ENCODE measurements at places on chromosomes 11 and 22.
A peak's percentile ranks its signal among the peaks of the same experiment; 100 is the strongest.

DNA sequence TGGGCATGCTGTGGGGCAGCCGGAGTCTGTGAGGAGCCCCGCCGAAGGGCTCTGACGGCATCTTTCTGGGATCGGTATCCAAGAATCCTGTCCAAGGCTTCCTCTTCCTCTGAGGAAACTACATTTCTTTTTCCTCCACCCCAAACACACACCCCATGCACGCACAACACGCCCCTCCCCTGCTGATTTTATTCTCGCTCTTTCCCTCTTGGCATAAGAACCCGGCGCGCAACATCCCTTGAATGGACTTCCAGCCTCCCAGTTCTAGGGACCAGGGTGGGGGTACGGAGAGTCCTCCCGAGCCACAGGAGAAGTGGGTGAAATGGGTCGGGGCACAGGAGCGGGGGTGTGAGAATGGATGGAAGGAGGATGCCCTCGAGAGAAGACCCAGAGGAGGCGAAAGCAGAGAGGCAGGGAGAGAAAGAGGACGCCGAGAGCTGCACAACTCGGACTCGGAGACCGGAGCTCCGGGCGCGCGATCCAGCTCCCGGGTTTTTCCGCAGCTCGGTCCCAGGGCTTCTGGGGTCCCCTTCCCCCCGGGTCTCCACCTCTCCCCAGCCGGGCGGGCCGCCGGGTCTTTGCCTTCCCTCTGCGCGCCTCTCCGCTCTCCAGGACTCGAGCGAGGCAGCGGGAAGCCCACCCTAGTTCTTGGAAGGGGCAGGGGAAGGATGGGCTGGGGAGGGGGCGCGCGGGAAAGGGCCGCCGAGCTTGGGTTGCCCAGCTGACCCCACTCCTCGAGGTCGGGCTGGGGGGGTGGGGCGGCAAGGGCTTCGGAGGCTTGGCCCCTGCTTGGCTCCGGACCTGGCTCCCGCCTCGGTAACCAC is 1.5 kb upstream of the LARGE1 start:
- DNase-seq = no peak

DNA sequence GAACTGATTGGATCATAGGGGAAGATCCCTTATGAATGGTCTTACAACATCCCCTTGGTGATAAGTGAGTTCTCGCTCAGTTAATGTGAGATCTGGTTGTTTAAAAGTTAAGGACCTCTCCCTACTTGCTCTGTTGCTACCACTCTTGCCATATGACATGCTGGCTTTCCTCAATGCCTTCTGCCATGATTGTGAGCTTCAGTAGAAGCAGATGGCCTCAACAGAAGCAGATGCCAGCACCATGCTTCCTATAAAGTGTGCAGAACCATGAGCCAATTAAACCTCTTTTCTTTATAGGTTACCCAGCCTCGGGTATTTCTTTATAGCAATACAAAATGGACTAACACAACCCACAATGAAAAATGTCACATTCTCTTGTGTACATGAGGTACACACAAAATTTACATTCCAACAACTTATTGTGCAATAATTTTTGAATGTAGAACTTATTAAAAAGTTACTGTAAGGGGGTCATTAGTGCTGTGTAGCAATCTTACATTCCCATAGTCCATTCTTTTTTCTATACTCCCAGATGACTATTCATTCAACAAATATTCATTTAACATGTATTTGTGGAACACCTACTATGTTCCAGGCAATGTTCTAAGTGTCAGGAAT is 10.3 kb downstream of the CYP2R1 start:
- DNase-seq = no peak

DNA sequence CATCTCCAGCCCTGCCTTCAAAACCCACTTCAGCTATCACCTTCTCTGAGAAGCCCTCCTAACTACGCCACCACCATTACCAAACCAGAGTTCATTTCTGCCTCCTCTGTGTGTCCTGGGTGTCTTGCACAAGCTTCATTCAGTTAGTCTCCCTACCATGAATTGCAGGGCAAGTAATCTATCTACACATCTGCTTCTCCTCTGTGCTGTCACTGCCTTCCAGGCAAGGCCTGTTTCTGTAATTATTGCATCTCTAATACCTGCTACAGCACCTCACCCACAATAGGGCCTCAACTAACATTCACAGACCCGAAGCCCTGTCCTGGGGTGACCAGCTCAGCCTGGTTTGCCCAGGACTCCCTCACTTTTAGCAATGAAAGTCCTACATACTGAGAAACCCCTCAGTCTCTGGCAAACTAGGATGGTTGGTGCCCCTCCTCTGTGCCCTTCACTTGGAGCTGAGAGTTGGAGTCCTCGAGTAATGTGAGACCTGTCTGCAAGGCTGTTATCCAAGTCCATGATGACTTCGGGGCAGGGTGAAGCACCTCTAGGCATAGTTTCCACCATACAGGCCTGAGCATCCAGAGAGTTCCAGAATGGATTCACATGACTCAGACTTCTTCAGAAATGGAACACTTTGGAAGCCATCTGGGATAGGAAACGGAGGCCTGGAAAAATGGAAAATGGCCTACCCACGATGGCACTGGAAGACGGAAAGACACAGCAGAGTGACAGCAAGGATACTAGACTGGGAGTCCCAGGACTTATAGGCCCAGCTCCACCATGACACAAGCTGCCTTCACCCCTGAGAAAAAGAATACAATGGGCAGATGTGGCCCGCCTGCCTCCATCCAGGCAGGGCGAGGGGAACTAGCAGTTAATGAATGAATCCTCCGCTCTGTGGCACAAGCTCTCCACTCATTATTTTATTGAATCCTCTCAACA is 269.3 kb downstream of the BUD13 start:
- no peak for DNase-seq

- DNase-seq = no peak
These were observed 344.4 kb downstream of the CTTN start for GRCh38 chr11:70742553-70743291.

DNA sequence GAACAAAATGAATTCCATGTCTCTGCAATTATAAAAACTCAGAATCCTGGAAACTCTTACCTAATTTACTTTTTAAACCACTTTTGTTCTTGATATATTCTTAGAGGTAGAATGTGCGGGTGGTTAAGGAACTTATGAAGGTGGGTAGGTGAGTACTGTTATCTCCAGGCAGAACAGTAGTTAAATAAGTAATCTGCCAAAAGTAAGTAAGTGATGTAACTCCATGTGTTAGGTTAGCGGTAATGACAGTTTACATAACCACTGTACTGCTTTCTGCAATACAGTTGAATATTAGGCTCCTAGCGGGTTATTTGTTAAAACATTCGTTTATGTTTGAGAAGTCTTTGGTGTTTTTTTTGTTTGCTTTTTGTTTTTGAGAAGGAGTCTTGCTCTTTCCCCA is 7.1 kb downstream of the LARGE1 start:
- no peak for DNase-seq

GRCh38 chr22:27312966-27313855 is 488.3 kb downstream of the MN1 start:
- DNase-seq = no peak

DNA sequence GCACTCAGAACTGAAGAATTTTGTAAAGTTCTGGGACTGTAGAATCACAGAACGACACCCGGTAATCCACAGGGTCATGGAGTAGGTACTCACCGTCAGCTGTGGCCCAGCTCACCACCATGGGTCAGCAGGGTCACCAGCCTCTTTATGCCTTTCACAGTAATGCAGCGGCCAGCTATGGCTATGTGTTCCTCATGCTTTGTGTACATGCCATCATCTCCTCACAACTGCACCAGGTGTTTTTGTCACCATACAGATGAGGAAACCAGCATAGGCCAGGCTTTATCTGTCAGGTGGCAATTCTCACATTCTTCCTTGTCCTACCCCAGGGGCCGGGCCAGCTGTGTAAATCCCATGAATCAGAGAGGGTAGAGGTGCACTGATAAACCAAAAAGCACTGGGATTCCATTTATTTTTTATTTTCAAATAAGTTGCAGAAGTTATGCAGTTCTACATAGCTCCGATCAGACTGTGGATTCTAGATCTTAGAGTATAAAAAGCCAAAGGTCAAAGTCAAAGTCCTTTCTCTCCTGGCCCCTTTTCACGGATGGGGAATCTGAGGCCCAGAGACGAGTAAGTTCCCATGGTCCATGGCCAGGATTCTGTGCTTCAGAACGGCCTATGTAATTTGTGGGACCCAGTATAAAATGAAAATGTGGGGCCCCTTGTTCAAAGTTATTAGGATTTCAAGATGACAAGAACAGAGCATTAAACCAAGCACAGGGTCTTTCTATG is 17.5 kb downstream of the TSKU start:
- no peak for DNase-seq

DNA sequence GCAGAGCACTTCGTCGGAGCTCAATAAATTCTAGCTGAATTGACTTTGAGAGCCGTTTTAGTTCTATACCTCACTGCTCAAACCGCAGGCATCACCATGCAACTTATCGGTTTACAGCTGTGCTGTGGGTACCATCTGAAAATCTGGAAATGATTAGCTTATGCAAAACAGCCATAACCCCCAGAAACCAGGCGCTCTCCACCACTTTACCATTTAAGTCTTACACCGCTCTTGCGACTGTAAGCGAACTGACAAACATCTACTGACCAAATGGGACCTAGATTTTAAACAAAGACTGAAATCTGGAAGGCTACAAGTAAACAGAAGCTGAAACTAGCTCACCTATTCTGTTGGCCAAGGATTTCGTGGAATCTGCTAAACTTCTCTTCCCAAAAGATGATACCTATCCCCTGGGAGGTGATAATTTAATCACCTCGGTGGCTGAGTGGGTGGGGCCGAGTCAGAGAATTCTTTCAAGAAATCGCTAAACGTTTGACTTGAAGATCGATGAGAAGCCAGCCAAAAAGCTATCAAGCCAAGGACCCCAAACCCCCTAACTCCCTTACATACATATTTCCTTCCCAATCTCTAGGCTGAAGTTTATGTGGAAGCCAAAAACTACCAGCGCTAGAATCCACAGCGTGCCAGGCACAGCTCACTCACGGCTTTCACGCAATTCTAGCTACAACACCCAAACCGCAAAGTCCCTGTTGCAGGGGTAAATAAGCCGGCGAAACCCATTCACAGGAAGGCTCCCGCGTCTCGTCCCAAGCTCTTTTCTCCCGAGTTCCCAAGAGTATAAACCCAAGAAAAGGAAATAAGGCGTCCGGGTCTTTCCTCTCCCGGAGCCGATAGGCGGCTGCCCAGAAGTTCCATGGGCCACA is 644 bp downstream of the SPTY2D1 start:
- no peak for DNase-seq

DNA sequence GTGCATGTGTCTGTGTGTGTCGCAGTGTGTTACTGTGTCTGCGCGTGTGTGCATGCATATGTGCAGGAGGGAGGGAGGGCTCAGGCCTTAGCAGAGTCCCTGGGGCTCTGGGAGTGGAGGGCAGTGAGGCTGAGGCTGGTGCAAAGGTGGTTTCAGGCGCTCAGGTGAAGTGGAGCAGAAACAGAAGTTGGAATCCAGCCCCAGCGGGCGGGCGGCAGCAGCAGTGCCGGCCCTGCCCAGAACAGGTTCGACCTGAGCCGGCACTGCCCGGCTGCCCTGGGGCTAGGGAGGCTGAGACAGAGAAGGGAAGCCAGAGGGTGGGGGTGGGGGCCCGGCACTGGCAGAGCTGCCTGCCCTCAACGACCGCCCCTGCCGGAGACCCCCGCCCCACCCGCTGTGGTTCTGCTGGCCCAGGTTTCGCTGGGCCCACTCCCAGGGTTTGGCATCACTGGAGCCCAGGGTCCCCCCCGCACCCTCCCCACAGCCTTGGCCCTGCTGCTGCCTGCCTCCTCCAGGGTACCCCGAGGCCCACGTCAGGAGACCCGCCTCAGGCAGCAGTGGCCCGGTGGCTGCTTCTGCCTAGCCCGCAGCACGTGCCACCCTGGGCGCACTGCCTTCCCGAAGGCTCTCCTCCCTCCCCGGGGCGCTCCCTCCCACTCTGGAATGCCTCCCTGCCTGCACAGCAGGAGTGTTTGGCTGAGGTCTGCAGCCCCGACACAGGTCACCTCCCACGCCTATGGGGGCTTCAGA is 13.3 kb downstream of the ASCL2 start:
- DNase-seq = no peak

DNA sequence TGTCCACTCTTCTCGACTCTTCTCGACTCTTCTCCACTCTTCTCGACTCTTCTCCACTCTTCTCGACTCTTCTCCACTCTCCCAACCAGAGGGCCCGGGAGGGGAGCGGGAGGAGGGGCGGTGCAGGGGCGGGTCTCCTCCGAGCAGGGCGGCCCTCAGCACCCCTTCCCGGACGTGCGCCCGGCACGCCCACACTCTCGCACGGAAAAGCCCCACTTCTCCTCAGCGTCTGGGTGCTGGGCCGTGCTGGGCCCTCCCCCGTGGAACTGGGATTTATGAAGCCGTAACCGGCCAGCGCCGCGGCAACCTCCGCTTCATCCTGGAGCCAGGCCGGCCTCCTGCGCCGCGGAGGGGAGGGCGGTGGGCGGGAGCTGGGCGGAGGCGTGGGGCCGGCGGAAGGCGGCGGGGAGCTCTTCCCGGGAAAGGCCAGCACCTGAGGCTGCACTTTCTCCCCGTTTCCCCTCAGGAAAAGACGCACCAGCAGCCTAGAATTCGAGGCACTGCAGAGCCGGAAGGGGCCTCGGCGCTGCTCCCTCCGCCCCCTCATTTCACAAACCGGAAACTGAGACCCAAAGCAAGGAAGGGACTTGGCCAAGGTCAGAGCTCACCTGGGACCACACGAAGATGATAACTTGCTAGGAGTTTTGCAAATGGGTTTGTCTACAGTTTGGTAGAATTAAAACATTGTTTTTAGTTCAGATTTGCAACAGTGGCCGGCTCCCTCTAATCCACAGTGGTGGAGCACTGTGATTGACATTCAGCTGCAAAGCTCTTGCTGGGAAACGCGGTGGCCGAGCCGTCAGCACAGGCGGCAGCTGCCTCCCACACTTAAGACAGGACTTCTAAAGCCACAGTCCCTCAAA is 31.6 kb upstream of the JAM3 start:
- peak; percentile 33 for DNase-seq

GRCh38 chr11:84564180-84564866 is 1062.8 kb downstream of the DLG2 start:
- peak; percentile 38 for DNase-seq

DNA sequence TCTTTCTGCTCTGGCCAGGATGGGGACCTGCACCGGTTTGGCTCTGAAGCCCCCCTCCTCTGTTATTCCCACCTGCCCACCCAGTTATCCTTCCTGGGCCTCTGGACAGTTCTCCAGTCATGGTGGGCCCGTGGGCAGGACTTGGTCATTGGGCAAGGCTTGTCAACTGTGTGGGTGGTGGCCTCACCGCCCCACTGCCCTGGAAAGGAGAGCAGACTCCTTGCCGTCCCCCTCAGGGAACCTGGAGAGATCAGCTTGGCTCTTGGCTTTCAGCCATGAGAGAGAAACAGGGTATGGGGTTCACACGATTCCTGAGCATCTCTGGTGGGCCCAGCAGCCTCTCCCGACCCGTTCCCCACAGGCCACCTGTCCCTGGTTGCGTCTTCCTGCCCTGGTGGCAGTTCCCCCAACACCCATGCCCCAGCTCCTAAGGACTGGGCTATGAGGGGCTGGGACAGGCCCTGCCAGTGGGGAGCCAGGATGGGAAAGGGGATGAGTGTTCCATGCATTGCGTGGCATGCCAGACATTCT is 92.3 kb downstream of the MORC2 start:
- no peak for DNase-seq

- no peak for DNase-seq
These were observed 416.7 kb upstream of the CADM1 start for GRCh38 chr11:115920841-115921480.

Measured in HCEC 1CT (cell line).